ENCODE measurements at places on chromosomes 11 and 22.
A peak's percentile ranks its signal among the peaks of the same experiment; 100 is the strongest.

DNA sequence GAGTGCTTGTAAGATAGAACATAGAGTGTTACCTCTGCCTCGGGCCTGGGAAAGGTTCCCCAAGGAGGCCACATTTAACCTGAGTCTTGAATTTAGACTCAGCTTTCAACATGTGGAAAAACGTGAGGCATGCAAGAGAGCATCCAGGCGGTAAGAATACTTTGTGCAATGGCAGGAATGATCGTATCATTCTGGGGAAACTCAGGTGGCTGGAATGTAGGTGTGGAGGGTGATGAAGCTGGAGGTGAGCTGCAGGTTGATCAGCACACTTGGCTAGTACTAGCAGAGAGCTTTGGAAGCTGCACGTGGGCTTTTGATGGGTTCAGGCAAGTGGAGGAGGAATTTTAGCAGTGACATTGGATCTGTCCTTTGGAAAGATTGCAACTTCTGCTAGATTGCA, 270.3 kb upstream of the RAG2 start:
- DNase-seq = no peak

- DNase-seq = no peak
Measured at GRCh38 chr22:28018461-28018927, 99.4 kb upstream of the PITPNB start.

- no peak for DNase-seq
Measured at GRCh38 chr22:19606332-19607191, 82.4 kb upstream of the CLDN5 start.

- DNase-seq = no peak
Measured at GRCh38 chr11:108584973-108585372, 8.6 kb downstream of the EXPH5 start.

DNA sequence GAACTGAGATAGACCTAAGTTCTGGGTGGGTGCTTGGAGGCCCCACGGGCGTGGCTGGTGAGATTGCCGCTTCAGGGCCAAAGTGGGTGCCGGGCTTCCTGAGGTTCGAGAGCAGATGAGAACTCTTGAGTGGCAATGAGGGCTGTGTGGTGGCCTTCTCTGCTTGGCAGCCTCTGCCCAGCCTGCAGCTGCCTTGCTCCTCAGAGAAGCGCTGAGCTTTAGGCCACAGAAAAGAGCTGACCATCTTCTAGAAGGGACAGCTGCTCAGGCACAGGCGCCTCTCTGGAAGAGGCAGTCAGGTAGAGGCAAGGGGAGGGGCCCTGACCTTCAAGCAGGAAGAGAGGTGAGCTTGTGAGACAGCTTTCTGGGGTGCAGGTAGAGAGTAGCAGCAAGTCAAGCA, 72.8 kb downstream of the MED15 start:
- peak; percentile 44 for DNase-seq

- DNase-seq = no peak
Measured at GRCh38 chr22:23217171-23218052, 37.1 kb downstream of the BCR start.

DNA sequence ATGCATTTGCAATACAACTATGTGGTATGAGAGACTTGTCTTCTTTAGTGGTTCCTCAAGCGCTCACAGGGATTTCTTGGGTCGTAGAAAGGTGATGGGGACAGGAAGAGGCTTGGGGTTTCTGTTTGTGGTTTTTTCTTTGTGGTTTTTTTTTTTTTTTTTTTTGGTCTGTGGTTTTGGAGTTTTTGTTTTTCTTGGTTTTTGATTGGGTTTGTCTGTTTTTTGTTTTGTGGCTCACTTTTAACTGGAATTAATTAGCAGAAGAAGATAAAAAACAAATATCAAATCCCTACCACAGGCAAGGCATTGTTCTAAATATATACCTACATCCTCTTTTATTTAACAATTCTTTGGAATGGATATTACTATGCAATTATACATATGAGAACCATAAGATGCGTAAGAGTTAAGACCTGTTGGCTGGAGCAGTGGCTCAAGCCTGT, 5.5 kb downstream of the TTC28 start:
- DNase-seq = no peak

DNA sequence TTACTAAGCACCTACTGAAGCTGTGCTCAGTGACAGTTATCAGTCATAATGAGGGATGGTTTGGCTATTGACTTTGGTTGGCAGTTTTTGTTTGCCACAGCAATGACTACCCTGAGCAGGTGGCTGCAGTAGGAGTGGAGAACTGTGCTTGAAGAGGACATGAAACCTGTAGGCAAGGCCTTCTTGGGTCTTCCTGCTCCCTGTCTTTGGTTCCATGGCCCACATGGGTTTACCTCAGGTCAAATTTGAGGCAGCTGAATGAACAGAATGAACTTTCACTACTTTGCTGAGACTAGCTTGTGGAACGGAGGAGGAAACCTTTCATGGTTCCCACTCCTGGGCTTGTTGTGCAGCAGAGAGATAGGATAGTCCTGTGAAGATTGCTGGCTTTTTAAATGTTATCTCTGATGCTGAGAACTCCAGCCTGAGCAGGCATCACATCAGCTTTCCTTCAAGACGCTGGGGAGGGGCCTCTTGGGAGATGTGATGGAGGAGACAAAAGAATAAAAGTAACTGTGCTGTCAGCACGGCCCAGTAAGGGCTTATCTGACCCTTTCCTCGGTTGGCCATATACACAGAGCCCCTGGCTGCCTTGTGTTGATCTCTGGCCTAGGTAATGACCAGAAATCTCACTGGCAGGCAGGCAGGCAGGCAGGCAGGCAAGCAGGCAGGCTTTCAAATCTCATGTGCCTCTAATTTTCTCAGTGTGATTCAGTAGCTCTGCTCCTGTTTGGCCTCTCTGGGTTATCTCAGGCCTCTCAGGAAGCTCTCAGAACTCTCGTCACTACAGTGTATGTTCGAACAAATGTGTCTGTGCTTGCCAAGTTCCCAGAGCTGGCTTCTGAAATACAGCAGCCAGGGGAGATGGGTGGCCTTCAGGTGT, 12.0 kb downstream of the STIM1 start:
- peak; percentile 69 for DNase-seq

DNA sequence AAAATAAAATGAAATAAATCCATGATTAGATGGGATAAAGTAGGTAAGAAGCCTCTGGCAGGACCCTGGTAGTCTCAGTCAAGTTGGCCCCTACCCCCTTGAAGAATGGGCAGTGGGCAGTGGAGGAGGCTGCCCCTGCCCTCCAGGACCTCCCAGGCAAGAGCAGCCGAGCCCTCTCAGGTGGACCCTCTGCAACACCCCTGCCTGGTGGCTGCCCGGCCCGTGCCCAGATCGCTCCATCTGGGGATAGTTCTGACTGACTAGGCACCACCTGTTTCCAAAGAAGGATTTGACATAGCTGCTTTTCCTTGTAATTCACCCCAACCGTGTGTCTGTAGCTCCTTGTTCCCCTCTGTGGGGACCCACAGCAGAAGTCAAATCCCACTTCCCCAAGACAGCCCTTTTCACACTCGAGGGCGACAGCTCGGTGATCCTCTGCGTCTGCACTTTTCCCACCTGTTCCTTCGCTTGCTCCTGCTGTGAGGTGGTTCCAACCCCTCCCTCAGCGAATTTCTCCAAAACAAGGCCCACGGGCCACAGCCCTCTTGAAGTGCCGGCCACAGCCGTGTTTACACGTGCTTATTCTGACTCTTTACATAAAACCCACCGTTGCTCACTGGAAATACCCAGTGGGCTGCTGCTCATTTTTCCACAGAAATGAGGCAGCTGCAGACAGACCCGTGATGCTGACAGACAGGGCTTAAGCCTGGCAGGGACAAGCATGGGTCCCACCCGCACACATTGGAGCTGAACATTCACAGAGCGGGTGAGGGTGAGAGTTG, 5.5 kb upstream of the TMPRSS13 start:
- no peak for DNase-seq

DNA sequence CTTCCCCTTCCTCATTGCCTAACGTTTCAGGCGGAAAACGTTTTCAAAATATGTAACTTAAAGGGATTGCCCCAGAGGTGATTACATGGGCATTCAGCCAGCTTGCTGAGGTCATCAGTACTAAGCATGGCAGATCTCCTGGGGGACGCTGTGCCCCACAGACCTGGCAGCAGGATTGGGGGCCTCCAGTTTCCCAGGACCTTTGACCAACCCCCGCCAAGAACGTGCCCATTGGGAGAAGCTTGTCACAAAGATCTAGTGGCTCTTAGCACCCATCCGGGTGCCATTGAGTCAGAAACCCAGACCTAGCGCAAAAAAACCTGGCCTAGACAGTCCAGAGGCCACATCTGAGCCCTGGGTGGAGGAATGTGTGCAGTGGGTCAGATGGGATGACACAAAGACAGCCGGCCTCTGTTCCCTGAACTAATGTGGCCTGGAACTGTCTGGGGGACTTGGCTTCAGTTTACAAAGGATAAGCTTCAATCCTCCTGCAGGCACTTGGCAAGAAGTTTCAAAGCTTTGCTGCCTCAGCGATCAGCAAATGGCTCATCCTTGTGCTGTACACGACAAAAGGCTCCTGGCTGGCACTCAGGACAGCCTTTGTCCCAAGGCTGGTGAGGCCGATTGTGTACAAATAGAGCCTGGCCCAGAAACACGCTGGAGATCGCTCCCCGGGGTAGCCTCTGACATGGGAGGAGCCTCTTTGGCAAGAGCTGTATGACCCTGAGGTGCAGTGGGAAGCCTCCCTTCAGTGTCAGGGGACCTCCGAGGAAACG, 9.5 kb downstream of the C1QTNF6 start:
- DNase-seq = no peak

- DNase-seq = no peak
Measured at GRCh38 chr11:68327586-68328370, 15.4 kb downstream of the LRP5 start.

DNA sequence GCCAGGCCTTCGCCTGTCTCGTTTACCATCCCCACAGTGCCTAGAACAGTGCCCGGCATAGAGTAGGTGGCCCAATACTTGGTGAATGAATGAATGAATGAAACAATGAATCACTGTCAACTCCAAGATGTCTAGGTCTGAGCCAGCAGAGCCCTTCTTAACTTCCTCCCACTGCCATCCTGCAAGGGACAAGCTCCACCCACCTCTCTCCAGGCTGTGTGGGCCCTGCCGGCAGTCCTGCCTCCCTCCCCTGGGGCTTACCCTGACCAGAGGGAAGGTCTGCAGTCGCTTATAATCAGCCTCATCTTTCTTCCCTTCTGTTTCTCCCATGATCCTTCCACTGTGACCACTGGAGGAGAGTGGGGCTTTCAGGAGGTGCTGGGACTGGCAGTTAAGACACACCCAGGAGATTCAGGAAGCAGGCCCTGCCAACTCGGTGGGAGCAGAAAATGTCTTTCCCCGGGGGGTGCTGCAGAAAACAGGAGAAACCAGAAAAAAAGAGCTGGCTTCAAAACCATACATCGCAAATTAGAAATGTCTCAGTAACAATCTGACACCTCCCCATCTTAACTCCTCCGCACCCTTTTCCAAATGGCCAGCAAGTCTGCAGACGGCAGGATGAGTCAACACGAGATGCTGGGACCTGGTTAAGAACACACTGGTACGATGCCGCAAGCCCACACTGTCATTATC, 11.4 kb downstream of the DNAL4 start:
- DNase-seq = no peak

GRCh38 chr11:66956689-66957290, 1.4 kb downstream of the PC start:
- no peak for DNase-seq

DNA sequence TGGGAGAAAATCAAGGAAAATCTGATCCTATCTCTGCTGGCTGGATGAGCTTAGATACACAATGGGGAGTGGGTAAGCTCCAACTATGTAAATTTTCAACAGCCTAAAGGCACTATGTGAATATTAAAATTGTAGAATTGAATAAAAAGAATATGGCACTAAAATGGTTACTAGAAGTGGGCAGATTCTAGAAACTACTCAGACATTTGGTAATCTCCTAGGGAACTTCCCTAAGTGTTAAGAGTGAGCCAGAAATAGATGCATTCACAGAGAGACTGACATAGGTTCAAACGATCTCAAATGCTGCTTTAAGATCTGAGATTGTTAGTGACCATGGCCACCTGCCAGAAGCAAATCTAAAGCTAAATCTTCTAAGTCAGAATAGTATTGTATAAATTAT, 4.3 kb upstream of the OR52E1 start:
- no peak for DNase-seq

Data from erythroblast (primary cell).